ENCODE measurements at places on chromosomes 3 and 15.

DNA sequence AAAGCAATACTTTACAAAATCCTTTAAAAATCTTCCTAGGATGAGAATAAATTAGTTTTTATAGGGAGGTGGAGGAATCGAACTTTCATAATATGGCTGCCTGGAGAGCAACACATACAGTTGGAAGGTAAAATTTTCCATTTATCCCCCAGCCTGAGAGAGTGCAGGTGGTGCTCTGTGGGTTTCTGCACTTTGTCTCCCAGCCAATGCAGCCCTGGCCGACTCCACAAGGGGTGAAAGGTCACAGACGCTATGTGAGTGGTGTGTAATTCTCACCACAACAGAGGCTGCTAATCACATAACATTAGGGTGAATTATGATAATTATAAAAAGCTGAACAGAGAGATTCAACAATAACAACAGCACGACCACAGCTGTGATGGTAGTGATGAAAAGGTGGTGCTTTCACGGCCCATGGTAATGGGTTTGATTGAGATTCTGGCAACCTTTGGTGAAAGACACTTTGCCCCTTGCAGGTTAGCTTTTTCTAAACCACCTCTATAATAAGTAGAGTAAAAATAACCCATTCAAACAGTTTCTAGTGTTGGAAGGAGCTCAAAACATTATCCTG is 30.1 kb upstream of the NANOGP8 start:
- DNase-seq = no peak

GRCh38 chr3:44114142-44114541 is 127.5 kb upstream of the TOPAZ1 start:
- DNase-seq = peak; percentile 83

- no peak for DNase-seq
These were observed 29.8 kb upstream of the CHL1 start for GRCh38 chr3:166799-167198.

- no peak for DNase-seq
These were observed 793.5 kb upstream of the CADM2 start for GRCh38 chr3:84165328-84165727.

DNA sequence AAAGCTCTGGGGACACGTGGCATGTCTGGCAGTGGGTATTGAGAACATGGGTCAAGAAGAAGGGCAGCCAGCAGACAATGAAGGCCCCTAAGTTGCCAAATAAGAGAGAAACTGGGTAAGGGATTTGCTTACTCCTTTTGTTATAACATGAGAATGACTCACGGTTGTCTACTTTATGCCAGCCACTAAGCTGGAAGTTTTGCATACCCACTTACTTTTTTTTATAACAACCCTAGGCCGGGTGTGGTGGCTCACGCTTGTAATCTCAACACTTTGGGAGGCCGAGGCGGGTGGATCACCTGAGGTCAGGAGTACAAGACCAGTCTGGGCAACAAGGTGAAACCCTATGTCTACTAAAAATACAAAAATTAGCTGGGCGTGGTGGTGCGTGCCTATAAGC is 50.0 kb downstream of the DRD3 start:
- no peak for DNase-seq

GRCh38 chr3:185439745-185440466 is 58.9 kb downstream of the TMEM41A start:
- no peak for DNase-seq

- peak; percentile 64 for DNase-seq
These were observed 14.7 kb upstream of the CA12 start for GRCh38 chr15:63396152-63396928.

DNA sequence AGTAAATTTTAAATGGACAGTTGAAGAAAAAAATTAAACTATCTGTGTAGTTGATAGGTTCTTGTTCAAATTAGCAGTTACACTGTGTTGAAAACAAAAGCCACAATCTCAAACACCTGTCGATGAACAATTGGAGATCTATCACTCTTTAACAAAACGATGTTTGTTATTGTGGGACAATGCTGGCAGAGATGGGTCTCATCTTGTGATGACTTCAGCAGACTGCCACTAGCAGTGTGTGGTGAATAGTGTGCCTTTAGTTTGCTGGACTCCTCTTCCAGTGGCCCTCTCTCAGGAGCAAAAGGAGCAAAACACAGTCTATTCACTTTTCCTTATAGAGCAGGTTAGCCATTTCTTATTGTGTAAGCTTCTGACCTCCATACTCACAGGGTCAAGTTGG is 14.7 kb upstream of the TRIM59 start:
- DNase-seq = no peak

GRCh38 chr3:158935846-158936245 is 134.0 kb downstream of the MFSD1 start:
- DNase-seq = no peak

GRCh38 chr3:149395107-149396089 is 17.9 kb upstream of the TM4SF1 start:
- DNase-seq = no peak

- DNase-seq = no peak
These were observed 39.3 kb downstream of the CHCHD6 start for GRCh38 chr3:126743350-126743749.

GRCh38 chr15:37698679-37699078 is 235.8 kb upstream of the TMCO5A start:
- DNase-seq = peak; percentile 3

DNA sequence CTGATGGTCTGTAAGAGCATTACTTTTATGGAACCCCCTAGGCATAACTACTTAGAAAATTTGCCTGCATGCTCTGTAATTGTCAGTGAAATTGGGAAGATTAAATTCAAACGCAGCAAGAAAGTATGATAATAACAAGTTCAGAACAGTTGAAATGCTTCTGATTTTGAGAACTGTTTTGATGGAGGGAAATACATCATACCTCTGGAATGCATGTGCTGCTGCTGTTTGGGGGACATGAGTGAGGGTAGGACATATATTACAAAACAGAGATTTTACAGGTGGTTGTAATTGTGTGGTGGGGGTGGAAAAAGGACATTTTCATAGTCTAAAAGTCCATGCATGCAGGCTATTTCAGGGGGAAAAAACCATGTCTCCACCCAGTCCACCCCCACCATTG is 135.0 kb upstream of the DPH6 start:
- no peak for DNase-seq

GRCh38 chr3:169515132-169515531 is 148.4 kb downstream of the MECOM start:
- no peak for DNase-seq

- DNase-seq = no peak
These were observed 62.0 kb downstream of the TCF12 start for GRCh38 chr15:56980473-56980872.

DNA sequence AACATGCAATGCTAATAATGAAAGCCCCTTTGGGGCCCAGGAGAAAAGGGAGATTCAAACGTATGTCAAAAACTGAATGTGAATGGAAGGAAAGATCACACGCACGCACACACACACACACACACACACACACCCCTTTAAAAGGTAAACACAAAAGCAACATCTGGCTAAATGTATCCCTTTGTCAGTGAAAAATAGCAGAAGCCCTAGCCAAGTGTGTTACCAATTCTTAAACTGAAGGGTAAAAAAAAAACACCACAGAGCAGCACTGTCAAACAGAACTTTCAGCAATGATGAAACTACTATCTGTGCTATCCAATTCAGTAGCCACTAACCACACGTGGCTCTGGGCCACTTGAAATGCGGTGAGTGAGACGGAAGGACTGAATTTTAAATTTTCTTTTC is 4.9 kb downstream of the RFTN1 start:
- no peak for DNase-seq
